ENCODE measurements at places on chromosomes 2 and 18.

DNA sequence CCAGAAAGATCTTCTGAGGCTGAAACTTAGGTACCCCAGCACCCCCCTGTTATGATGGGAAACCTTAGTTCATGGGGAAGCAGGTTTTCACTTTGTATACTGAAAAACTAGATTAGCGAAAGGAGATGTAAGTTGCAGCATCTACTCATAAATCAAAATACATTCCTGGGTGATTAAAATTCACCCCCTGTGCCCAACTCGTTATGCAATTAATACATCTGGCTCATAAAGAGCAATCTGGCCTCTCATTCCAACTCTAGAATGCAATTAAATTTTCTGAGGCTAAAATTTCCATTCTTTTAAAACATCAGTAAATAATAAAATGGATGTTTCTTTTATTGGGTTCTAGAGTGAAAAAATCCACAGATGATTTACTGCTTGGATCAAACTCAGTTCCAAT, 110.9 kb upstream of the BZW1 start:
- no peak for DNase-seq

GRCh38 chr2:227864161-227864756, 7.2 kb upstream of the DAW1 start:
- DNase-seq: no peak

- no peak for DNase-seq
These were observed 7.2 kb upstream of the ROCK1 start for GRCh38 chr18:21118806-21119205.

DNA sequence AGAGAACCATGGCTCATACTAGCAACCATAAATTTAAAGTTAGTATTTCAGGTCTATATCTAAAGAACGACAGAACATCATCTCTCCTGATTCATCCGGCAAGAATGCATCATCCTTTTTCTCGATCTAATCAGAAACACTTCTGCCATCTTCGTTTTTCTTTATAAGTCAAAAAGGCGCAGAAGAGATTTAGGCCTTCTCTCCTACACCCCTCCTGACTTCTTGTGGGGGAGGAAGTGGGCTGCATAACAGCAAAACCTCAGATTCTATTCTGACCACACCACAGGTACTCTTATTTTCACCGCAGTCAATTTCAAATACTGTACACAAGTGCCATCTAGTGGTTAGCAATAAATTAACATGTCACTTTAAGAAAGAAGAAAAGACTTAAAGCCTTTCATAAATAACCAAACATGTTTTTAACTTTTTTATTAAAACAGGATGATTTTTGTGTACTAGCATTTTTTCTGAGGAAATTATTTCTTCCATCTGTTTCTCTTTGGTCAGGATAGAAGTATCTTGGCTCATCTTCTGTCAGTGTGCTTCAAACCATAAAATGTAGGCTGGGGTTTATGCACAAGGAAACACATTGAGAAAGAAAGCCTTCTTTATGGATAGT, 48.4 kb upstream of the PIK3C3 start:
- DNase-seq: no peak

- DNase-seq: no peak
These were observed 54.9 kb downstream of the SRD5A2 start for GRCh38 chr2:31525876-31526275.

DNA sequence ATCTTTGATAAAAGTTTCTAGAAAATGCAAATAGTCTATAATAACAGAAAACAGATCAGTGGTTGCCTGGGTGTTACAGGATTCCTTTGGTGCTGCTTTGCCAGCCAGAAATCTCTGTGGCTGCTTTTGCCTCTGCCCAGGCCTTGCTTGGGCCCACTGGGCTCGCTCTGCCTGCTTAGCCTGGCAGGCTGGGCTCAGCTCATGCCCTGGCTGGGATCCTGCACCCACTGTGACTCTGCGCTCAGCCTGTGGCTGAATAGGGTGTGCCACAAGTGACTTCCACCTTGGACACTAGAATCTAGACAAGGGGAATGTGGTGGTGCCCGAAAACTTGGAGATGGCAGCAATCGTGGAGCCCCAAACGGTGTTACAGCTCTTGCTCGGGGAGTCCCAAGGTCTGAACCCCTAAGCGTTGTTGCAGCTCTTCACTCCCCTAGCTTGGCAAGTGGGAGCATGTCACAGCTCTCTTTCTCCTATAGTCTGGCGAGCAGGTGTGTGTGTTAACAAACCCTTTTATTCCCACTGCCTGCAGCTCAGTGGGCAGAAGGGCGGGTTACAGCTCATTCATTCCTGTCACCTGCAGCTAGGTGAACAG, 50.9 kb downstream of the FBXO48 start:
- DNase-seq: no peak

DNA sequence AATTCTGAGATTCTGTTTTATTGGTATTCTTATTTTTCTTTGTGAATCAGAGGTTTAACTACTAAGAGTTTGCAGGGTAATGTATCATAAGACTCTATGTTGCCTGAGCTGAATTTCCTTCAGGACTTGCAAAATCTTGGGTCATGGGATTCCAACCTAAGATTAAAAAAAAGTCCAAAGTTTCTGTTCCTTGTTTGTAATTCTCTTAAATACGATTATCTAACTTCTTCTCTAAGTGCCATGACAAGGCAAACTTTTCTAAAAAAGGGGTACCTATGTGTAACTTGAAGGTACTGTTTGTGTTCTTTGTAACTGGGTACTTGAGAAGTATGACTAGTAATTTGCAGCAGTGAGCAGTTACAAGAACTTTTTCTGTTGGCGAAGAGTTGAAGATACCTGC, 181.3 kb upstream of the ZEB2 start:
- DNase-seq: no peak

- no peak for DNase-seq
These were observed 11.4 kb upstream of the IL1R2 start for GRCh38 chr2:101980368-101980767.

DNA sequence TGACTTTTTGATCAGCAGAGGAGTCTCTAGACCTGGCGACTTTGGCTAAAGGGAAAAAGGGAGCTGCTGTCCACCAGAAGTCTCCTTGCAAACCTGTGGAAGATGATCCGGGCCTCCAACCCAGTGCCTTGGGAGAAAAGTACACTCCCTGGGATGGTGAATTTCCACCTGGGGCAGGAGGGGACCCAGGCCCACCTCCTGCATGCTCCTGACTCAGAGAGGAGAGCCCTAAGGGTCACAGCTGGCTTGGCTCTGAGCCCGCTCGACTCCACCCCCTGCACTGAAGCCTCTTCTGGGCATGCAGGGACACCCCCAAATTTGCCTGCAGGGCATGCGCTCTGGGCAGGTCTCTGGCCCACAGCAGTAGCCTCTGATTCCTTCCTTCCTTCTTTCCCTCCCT, 66.5 kb downstream of the PDCL3 start:
- DNase-seq: no peak

GRCh38 chr2:146138820-146139219, 1618.9 kb upstream of the ZEB2 start:
- DNase-seq: no peak

- DNase-seq: no peak
These were observed 1.5 kb downstream of the IER3IP1 start for GRCh38 chr18:47174545-47175116.

DNA sequence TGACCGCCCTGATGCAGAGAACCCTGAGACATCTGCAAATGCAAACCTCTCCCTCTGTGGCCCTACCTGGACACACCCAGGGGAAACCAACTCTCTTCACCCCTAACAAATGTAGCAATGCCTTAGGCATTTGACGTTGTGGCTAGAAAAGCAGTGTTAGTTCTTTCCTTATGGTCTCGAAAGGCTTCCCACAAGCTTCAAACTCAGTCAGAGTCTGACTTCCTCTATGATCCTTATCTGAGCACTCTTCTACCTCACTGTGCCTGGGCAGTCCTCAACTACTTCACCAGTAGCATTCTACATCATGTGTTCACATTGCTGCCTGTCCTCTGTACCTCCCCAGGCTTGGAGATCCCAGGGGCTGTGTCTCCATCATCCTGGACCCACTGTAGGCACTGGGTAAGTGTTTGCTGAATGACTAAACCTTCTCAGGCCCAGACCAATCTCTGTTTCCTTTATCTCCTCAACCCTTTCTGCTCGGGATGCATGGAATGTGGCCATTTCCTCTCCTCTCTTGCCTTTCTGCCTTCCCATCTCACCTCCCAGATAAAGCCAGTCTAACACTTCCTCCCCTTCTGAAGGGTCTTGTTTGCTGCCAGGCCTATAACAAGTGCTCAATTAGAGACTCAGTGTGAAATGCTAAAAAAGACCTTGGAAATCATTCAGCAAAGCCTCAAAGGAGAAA, 91.7 kb upstream of the ACAA2 start:
- no peak for DNase-seq

GRCh38 chr2:145597809-145598208, 1077.9 kb upstream of the ZEB2 start:
- no peak for DNase-seq

DNA sequence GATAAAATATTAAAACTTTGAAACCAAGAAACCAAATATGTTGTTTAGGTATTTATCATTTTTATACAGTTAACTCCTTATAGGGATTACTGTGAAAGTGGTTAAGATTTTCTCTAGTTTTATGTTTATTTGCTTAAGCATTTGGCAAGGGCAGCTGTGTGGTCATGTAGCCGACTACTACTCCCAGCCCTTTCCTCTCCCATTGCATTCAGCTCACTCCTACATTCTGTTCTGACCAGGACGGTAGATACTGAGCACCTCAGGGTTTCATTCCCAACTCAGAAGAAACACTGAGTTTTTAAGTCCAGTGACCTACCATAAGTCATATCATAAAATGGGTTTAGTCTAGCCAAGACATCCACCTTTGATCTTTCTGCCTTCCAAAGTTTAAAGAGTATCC, 19.8 kb downstream of the FZD5 start:
- DNase-seq: no peak

GRCh38 chr18:51135364-51135763, 62.1 kb downstream of the MEX3C start:
- no peak for DNase-seq

GRCh38 chr2:231130336-231131056, 5.7 kb upstream of the HTR2B start:
- no peak for DNase-seq

- no peak for DNase-seq
These were observed 155.5 kb downstream of the ZFP36L2 start for GRCh38 chr2:43070676-43071502.

DNA sequence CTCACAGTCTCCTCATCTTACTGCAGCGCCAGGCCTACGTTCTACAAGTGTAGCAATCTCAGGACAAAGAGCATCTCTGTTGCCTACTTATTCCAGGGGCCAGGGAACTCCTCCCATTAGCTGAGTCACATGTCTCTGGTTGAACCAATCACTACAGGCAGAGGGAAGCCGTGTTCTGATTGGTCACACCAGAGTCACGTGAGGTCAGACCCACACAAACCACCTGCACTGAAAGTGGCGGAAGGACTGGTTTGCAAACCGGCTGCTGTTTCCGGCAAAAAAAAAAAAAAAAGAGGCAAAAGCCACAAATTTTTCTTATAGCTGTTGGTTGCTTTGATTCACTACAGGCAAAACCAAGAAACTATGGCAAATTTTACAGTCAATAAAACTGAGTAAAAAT, 21.9 kb upstream of the USP14 start:
- no peak for DNase-seq

DNA sequence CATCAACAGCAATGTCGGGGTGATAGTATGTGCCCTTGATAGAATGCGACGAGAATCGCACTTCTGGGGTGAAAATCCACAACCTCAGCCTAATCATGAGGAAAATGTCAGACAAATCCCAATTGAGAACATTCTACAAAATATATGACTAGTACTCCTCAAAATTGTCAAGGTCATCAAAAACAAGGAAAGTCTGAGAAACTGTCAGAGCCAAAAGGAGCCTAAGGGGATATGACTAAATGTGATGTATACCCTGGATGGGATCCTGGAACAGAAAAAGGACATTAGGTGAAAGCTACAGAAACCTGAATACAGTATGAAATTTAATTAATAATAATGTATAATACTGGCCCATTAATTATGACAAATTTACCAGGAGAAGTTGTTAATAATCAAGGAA, 7.6 kb upstream of the CACNB4 start:
- DNase-seq: no peak

GRCh38 chr2:133821107-133821760, 253.0 kb upstream of the NCKAP5 start:
- no peak for DNase-seq

GRCh38 chr18:69233465-69234054, 167.1 kb upstream of the DOK6 start:
- DNase-seq: no peak

- no peak for DNase-seq
These were observed 93.4 kb downstream of the PPP1R1C start for GRCh38 chr2:182078988-182079602.

GRCh38 chr2:134934641-134935040, 16.0 kb downstream of the CCNT2 start:
- no peak for DNase-seq

GRCh38 chr2:76169276-76170008, 458.7 kb upstream of the GCFC2 start:
- DNase-seq: no peak

- DNase-seq: no peak
These were observed 213.9 kb upstream of the AGAP1 start for GRCh38 chr2:235279965-235280364.

GRCh38 chr2:31038385-31038784, 99.9 kb downstream of the GALNT14 start:
- DNase-seq: no peak

- DNase-seq: no peak
These were observed 12.2 kb downstream of the METAP1D start for GRCh38 chr2:172011812-172012575.

GRCh38 chr2:48736251-48736650, 19.3 kb downstream of the LHCGR start:
- no peak for DNase-seq

DNA sequence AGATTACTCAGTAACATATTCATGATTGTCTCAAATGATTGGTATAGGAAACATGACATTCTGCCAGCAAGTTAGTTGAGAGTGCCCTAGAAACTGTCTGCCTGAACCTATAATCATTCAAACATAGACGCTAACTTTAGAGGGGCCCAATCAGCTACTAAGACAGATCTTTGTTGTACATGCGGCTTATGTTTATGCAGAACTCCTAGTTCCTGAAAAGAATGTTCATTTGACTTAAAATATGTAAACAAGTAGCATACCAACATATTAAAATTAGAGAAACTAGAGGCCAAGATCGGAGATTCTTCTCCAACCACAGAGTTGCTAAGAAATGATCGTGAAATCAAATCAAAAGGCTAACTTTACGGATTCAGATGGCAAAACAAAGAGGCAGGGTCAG, 4.2 kb upstream of the METAP1D start:
- DNase-seq: no peak

- no peak for DNase-seq
These were observed 601.2 kb upstream of the ZNF804A start for GRCh38 chr2:183996825-183997793.

- no peak for DNase-seq
These were observed 356.5 kb upstream of the GULP1 start for GRCh38 chr2:187935126-187935525.

All from caudate nucleus (tissue), 63 donors.